ENCODE measurements at places on chromosomes 4 and X.

DNA sequence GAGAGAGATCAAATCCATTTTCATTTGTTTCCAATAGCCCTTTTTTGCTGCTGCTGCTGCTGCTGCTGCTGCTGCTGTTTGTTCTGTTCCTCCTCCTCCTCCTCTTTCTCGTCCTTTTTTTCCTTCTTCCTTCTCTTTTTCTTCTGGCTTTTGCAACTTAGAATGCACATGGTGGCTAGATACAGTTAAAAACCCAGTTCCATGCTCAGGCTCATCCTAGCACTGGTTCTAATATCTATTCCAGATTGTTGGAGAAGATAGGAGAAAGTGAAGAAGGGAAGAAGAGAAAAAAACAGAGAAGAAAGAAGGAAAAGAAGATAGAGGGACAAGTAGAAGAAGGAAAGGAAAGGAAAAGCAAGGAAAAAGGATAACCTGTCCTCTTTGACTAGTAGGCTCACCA, 39.7 kb downstream of the VSIG4 start:
- DNase-seq, result no peak

GRCh38 chr4:167105857-167106256, 128.4 kb downstream of the SPOCK3 start:
- DNase-seq, result no peak

DNA sequence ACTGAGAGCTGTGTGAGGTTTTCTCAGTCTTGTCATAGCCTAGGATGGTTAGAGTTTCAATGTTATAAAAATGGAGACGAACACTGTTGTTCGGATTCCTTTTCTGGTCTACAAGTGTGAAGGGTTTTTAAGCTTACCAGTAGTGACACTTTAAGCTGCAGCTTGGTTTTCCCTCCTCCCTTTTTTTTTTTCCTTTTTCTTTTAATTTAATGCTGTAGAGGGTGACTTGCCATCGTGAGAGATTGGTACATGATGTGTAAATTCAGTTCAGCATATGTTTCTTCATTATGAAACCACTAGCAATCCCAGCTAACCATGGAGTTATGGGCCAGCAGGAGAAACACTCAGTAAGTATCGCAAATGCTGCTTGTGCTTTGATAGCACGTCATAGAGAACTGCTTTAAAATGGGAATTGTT, 165.0 kb downstream of the RAPGEF2 start:
- DNase-seq, result no peak

- no peak for DNase-seq
Measured at GRCh38 chrX:358651-359143, 28.0 kb downstream of the PPP2R3B start.

GRCh38 chr4:148776941-148777340, 334.7 kb upstream of the NR3C2 start:
- no peak for DNase-seq

DNA sequence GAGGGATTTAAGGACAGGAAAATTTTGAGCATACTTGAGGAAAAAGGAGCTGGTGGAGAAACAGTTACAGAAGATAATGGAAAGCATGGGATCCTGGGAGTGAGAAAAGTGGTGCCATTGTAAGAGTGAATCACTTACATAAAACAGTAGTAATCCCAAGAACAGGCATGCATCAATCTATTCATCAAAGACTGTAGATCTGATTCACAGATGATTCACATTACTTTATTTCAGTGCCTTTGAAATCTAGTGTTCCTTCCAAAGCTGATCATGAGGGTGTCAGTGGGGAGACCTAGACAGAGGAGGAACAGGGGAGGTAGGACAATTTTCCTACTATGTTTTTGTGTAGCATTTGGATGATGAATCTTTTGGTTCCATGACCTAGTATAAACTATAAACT, 102.7 kb downstream of the TAB3 start:
- no peak for DNase-seq
